Non-pigmented ciliary epithelial cell (primary cell): ENCODE measurements at places on chromosomes 6 and 20.

DNA sequence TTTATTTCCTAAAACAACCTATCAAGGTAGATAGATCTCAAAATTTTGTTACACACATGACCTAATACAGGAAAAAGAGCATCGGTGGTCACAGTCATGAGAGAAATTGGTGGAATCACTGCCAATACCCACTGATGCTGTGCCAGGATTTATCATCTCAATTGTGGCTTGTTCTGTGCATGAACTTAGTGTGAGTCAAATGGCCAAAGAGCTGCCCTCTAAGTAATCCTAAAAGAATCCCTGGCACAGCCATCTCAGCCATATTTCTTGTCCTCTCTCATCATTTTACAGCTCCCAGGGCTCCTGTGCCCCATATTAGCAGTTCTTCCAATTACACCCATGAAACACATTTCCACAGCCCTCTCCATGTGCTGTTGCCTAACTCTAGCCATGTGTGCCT is 6.1 kb downstream of the GSTA5 start:
- no peak for DNase-seq

GRCh38 chr6:114286211-114286610 is 56.6 kb downstream of the HS3ST5 start:
- no peak for DNase-seq

DNA sequence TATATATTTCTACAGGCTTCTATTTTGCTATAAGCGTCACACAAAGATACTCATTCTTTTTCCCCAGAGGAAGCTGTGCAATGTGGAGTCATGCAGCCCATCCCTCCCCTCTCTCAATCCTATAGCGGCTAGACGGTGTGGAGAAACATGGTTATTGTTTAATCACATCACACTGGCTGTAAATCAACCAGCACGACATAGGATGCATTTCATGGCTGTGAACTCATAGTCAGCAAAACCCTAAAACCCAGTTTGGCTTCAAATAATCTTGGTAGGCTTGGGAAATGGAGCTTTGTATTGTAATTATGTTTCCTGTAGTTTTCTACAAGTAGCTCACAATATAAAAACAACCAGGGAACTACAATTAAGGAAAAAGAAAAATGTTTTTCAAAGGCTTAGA is 16.8 kb downstream of the FOXC1 start:
- no peak for DNase-seq

- DNase-seq = no peak
Observed at GRCh38 chr20:58585753-58586540, 65.1 kb upstream of the STX16 start.

DNA sequence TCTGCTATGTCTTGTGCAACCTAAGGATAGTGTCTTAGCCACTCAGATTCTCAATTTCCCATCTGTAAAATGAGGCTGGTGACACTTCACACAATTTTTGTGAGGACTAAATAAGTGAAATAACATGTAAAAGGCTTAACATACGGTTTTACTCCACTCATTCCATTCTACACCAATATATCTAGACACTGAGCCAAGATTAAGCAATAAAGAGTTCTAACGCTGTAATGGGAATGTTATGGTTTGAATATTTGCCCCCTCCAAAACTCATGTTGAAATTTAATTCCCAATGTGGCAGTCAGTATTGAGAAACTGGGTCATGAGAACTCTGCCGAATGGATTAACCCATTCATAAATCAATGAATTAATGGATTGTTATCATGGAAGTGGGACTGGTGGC is 301.0 kb downstream of the HACE1 start:
- DNase-seq = no peak
